ENCODE measurements at places on chromosomes 1 and 21.

- no peak for DNase-seq
Measured at GRCh38 chr1:5921671-5922070, 70.6 kb downstream of the NPHP4 start.

DNA sequence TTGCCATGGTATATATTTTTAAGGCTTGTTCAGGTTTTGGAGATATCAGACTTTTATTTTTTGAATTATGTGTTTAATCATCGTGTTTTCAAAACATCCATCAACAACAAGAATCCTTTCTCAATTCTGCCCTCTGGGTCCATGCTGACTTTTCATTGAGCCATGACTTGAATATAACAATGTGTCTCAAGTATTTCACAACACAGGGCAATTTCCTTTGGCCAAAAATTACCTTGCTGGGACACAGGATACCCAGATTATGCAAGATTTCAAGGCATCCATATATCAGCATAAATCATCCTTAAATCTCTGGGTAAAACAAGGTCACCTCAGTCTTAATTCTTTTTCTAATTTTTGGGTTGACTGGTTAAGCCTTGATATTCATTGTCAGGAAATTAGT, 411.2 kb upstream of the USP24 start:
- DNase-seq, result no peak

GRCh38 chr1:204697893-204698292, 12.4 kb upstream of the LRRN2 start:
- DNase-seq, result no peak

GRCh38 chr1:2348346-2349325, 42.7 kb downstream of the MORN1 start:
- no peak for DNase-seq

DNA sequence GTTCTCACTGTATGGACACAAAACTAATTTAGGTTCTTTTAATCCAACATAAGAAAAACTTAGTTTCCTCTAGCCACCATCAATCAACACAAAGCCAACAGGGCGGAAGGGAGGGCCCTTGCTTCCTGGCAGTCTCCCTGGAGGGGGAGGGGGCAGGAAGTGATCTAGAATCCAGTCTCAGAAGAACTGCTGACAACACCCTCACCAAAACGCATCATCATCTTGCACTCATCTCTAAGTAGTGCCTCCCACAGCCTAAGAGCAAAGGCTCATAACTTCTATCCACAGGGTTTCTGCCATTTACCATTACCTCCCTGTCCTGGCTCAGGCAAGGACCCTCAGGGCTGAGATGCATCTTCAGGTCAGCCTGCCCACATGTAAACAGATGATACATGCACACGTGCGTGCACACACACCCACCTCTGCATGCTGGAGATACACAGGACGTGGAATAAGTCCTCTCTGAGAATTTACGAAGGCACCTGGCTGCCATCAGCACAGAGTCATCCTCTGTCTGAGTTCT, 20.5 kb downstream of the HIVEP3 start:
- peak; percentile 48 for DNase-seq

DNA sequence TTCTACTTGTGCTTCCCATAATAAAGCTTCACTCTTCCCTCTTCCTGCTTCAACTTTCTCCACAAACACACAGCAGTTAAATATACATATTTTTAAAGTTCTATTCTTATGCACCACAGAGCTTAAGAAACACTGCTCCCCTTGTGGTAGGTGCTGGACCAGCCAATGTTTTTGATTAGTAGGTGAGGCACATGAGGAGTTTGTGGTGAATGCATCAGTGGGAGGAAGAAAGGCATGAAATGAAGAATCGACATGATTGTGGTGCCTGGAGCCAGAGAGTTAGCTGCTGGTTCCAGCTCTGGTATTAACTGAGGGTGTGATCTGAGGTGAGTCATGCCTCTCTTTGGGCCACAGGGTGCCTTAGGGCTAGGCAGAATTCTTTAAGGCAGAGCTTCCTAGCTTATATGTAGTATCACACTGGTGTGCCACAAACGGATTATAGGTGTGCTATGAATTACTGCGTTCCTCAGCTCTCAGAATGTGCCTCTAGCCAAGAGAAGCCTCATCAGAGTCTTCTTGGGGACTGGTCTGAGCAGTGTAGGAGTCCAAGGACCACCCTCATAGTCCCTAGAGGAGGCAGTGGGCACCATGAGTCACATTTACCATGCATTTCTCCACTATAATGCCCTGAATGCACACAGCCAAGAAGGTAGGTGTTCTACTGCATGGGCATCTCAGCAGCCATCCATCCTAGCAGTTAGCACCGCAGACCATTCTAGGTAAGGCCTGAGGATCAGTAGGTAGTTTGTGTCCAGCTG, 97.4 kb upstream of the SGIP1 start:
- DNase-seq, result peak; percentile 19

DNA sequence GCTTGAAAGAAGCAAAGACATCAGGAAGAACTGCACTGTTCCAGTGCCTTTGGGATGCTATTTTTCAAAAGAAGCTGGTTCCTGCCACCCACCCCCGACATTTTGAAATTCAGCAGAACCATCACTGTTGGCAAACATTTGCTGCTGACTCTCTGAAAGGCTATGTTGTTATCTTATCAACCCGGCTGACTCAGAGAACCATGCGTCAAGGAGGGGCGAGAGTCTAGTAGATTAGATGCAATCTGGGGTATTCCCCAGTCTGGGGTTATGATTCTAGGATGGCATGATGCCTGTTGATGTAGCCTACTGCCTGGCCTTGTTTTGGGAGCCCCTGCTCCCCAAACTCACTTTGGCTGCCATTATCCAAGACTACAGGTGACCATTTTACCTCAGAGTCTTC, 267.8 kb upstream of the RUNX1 start:
- no peak for DNase-seq
